ENCODE measurements at places on chromosomes 4 and X.

- DNase-seq = no peak
Observed at GRCh38 chrX:132461886-132462285, 27.0 kb downstream of the MBNL3 start.

- DNase-seq = no peak
Observed at GRCh38 chr4:53307210-53307609, 58.7 kb downstream of the SCFD2 start.

GRCh38 chr4:58809366-58809765 lies 1699.2 kb upstream of the IGFBP7 start:
- DNase-seq = no peak

DNA sequence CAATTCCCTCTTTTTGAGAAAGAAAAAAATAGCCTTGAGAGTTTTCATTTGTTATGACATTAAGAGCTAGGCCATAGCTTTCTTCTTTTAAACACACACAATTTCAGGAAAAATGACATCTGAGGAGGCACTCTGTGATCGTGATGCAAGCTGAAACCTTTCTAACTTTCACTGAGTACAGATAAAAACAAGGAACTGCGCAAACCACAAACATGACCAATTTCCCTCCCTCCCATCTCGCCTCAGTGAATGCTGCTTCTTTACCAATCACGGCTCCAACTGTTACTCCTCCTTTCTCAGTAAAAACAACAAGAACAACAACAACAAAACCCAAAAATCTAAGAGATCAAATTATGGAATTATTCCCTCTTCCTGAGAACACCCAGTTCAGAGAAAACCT lies 626.8 kb downstream of the TLL1 start:
- no peak for DNase-seq

GRCh38 chrX:139052461-139052860 lies 340.9 kb upstream of the FGF13 start:
- DNase-seq = no peak

DNA sequence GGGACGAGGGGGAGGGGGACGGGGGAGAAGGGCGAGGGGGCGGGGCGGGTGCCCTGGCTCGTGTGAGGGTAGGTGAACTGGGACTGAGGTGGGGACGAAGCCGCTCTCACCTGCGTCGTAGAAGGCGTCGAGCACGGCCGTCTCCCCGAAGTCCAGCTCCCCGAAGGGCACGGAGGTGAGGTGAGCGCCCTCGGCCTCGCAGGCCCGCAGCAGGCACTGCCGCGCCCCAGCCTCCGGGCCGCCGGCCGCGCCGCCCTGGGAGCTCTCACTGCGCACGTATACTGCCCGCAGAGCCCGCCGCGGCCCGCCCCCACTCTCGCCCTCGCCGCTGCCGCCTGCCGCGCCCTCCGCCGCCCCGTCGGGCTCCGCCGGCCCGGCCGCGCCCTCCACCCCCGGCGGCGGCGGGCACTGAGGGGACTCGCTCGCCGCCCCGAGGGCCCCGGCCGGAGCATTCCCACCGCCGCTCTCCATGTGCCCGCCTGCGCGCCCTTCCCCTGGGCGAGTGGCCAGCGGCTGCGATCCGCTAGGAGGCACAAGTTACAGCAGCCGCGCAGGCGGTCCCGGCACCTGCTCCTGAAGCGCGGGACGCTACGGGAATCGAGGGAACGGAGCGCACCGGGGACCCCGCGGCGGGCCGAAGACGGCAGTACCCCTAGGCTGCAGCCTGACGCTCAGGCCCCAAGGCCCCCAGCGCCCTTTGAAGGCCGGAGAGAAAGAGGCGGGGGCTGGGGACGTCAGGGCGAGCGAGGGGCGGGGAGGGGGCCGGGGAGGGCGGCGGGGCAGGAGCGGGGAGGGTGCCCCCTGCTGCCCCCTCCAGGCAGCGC lies at the start of gene MAP3K15:
Gene MAP3K15 (minus strand): TSS at position 718 of the 824 bp plus-strand sequence. CDS start 247 bp downstream, at position 471.
- DNase-seq = no peak

DNA sequence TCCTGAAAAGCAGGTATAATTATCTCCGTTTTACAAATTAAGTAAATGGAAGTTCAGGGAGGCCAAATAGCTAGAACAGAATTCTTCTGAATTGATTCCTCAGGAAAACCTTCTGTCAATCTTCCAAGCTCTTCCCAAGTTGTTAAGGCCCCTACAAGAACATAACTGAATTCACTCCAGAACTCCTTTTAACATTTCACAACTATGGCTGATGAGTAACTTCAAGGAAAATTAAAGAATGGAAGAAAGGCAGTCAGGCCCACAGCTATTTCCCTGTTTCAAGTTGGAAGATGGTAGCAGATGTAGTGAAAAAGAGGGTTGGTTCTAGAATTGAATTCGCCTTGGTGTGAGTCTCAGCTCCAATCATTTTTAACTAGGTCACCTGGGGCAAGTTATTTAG lies 15.9 kb downstream of the SETD7 start:
- DNase-seq = no peak

DNA sequence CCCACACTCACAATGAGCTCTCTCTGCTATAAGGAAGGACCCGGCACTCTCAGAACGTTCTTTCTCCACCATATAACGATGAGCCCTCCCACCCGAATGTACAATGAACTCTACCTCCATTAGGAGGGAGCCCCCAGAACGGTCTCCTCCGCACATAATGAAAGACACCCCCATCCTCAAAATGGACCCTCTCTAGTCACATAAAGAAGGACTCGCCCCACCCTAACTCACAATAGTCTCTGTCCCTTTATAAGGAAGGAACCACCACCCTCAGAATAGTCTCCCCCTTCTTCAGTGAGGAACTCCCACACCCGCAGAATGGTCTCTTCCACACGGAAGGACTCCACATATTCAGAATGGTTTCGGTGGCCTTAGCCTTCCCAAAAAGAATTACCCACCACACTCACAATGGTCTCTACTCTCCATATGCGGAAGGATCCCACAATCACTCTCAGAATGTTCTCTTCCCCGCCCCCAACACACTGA lies 477 bp downstream of the SLC35A2 start:
- DNase-seq = no peak

DNA sequence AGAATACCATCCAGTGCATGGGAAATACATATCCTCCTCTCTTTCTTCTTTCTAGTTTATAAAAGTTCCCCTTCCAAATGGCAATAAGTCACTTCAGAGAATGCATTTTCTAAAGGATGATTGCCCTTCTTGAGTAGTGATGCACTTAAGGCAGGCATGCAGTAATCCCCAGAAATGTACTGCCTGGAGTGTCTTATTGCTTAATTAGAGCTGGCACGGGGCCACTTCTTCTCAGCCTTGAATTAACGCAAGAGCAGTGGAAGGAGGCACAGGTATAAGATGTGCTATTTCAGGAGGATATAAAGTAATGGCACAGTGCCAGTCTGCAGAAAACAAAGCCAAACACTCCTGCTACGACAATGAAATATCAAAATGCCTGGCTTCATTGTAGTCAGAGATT lies 371.4 kb upstream of the FAM241A start:
- no peak for DNase-seq

DNA sequence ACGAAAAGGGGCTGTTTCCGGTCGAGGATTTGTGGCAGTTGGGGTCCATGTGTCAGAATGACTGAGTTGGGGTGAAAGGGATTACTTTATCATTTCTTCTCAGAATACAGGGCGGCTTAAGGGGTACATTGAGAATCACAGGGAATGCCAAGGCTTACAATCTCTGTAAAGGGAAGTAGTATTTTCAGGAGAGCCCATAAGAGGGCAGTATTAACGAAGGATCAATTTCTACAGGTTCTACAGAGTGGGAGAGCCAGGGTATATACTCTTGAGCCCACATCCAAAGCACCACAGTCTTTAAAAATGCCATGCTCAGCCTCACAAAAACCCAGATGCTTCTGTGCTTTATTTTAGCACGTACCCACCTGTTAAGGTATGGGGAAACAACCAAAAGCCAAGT lies 67.7 kb upstream of the ZXDA start:
- no peak for DNase-seq

GRCh38 chr4:4502694-4503311 lies 39.0 kb downstream of the STX18 start:
- no peak for DNase-seq

DNA sequence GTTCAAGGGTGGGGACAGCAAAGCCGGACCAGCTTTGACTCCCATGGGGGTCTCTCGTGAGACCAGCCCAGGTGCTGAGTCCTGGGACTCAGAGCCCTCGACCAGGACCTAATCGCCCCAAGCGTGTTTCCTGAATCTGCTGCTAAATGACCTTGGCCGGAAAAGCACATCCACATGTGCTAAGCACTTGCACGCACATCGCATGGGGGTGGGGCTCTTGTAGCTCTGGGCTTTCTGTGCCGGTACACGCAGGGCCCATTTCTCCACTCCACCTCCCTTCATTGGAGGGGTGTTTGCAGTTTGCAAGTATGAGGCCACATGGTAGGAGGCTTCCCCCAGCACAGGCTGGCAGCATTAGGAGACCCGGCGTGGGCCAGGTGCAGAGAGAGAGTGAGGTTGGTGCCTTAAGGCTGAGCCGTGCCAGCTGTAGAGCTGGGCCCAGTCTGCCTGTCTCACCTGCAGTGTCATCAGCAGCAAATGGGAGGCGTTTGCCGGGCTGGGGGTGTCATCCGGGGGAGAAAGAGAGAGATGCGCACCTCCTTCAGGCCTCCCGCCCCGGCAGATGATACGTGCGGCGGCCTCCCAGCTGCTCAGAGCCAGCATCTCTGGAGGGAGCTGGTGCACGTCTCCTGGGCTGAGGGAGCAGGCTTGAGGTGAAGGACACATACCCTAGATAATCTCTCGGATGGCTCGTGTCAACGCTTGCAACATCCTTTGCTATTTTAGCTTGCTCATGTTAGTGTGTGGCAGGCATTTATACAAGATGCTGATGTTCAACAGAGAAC lies 45.2 kb upstream of the CLCN4 start:
- no peak for DNase-seq

- no peak for DNase-seq
Observed at GRCh38 chrX:129512409-129512808, 10.9 kb downstream of the SMARCA1 start.

- no peak for DNase-seq
Observed at GRCh38 chr4:112279025-112279881, 6.5 kb downstream of the TIFA start.

- no peak for DNase-seq
Observed at GRCh38 chr4:74120086-74120485, 21.1 kb upstream of the CXCL2 start.

- DNase-seq = no peak
Observed at GRCh38 chr4:186680641-186681040, 43.0 kb downstream of the FAT1 start.

GRCh38 chrX:30570505-30570904 lies 7.1 kb downstream of the TASL start:
- no peak for DNase-seq

DNA sequence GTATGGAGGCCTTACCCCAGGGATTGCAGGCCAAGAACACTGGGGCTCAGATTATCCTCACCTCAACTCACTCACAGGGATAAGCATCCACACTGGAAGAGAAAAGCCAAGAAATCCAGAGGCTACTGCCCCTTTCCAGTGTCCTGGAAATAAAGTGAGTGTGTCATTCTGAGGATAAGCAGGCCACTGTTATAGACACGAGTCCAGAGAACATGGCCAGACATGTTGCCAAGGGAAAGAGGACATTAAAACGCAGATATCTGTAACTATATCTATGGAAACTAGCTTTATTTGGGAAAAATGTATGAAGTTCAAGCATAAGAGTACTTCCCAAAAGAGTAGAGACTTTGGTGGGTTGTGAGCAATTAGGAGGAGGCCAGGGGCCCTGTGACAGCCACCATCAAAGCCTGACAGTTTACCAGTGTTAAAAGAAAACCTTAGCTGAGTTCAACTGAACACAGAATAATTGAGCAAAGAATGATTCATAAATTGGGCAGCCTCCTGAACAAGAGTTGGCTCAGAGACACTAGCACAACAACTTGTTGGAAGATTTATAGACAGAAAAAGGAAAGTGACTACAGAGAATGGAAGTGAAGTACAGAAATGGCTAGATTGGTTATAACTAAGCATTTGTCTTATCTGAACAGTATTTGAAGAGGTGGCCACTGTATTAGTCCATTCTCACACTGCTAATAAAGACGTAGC lies 1222.2 kb downstream of the STIM2 start:
- no peak for DNase-seq

DNA sequence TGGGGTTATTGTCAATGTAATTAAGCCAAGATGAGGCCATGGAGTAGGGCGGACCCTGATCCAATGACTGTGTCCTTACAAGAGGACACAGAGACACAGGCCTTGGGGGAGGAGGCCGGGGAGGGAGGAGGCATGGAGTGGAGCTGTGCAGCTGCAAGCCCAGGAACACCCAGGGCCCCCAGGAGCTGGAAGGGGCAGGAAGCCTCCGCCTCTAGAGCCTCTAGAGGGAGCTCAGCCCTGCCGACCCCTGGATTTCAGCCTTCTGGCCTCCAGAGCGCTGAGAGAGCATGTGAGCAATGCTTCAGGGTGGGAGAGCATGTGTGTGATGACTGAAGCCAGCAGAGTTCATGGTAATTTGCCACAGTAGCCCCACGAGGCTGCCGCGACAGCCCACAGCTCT lies 234.6 kb downstream of the AFAP1 start:
- no peak for DNase-seq

DNA sequence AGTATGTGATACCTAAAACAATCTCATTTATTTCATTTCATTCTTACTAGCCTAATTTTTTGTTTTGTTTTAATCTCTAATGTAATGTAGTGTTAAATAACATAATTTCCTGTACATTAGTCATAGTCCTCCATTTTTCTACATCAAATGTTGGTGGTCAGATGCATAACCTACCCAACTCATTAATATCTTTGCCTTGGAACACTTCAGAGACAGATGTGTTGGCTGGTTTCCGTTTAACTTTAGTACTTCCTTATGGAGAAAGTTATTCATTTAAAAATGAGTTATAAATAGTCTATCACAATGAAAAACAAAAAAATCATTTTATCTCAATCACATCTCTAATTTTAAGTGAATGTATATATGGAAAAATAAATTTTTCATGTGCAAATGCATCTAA lies 190.2 kb downstream of the ANTXR2 start:
- DNase-seq = no peak

DNA sequence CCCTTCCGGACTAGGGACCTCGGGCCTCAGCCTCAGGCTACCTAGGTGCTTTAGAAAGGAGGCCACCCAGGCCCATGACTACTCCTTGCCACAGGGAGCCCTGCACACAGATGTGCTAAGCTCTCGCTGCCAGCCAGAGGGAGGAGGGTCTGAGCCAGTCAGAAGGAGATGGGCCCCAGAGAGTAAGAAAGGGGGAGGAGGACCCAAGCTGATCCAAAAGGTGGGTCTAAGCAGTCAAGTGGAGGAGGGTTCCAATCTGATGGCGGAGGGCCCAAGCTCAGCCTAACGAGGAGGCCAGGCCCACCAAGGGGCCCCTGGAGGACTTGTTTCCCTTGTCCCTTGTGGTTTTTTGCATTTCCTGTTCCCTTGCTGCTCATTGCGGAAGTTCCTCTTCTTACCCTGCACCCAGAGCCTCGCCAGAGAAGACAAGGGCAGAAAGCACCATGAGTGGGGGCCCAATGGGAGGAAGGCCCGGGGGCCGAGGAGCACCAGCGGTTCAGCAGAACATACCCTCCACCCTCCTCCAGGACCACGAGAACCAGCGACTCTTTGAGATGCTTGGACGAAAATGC lies at the start of gene WAS:
Gene WAS (plus strand): TSS at position 389 of the 572 bp plus-strand sequence. CDS start 55 bp downstream, at position 444.
- DNase-seq = no peak

GRCh38 chrX:44113337-44113736 lies 140.1 kb upstream of the NDP start:
- DNase-seq = no peak

Data from stimulated activated CD4-positive, alpha-beta T cell treated with anti-CD3 and anti-CD28 coated beads, Interleukin-1b, Interleukin-23, amount 100 ng/mL, for 1 hour (primary cell).